ENCODE measurements at places on chromosomes 3 and 15.

DNA sequence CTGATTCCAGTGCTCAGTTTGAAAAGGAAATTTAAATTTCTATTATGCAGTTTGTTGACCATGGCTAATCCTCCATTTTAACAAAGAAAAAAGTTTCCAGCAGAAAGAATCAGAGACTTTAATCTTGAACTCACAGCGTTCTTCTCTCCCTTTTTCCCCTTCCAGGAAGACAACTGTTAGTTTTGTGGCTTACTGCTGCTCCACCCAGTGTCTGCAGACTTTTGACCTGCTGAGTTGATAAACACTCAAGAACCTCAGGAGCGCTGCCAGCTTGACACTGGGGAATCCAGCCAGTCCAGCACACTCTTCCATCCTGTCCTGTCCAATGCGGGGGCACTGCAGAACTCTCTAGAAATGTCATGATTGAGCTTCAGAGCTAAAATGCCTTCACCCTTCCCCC is 134.6 kb downstream of the LRRC28 start:
- no peak for DNase-seq

- DNase-seq = no peak
Observed at GRCh38 chr15:63420333-63420747, 38.7 kb upstream of the CA12 start.

DNA sequence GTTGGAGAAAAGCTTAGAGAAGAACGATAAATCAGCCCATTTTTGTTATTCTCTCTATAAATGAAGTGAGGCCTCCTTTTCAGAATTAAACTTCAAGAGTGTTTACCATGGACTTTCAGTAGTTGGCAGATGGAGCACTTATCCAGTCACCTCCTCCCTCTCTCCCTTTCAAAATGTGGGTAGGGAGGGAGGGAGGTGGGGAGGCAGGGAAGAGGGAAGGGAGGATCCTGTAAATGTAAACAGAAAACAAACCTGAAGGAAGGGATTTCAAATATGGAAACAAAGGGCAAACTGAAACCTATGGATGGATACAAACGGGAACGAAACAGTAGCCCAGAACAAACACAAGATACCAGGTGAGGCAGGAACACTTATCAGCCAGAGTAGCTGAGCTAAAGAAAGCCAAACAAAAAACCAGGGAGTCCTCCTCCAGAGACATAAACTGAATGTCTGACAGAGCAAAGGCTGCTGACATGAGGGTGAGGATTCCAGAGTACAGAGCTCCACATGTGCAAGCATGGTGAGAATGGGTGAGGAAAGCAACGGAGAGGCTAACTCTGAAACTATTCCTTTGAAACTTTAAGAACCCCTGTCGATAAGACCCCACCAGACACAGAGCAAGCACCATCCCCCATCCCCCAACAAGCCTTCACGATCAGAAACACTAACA is 41.0 kb upstream of the GP5 start:
- no peak for DNase-seq

DNA sequence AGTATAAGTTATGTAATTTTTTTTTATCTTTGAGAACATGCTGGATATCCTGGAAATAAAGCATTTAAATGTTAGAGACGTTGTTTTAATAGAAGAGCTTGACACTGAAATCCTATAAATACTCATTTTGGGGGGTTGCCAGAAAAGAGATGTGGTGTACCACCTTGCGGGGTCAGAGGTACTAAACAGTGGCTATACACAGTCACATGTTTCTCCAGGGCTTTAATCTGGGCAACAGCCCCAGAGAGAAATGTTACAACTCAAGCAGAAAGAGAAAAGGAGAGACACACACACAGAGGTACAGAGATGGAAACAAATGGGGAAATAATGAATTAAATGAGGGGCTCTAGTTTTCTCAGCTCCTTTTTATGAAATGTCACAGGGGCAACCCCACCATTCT is 113.8 kb downstream of the SENP2 start:
- DNase-seq = no peak

GRCh38 chr3:105853801-105854432 is 14.9 kb downstream of the CBLB start:
- DNase-seq = no peak

GRCh38 chr15:60763688-60764087 is 284.7 kb upstream of the ICE2 start:
- no peak for DNase-seq

DNA sequence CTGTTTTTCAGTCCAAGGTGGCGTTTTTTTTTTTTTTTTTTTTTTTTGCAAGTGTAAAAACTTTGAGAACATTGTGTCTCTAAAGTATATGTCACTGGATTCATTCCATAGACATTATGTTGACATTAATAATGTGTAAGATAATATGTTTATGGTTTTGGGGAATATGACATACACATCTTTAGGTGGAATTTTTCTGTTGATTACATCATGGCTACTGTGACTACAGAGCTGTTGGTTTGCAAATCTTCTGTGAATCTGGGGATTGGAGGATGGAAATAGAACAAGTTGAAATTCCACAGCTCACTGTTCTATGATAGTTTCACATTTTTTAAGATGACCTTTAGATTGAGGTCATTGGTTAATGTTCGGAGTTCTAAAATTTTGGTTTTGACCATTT is 24.4 kb upstream of the PLSCR2 start:
- DNase-seq = no peak

- no peak for DNase-seq
Observed at GRCh38 chr3:74613521-74614106, 845 bp downstream of the CNTN3 start.

- no peak for DNase-seq
Observed at GRCh38 chr15:74157868-74158827, 15.4 kb upstream of the ISLR start.

GRCh38 chr3:85005946-85006345 is 47.2 kb downstream of the CADM2 start:
- DNase-seq = no peak

DNA sequence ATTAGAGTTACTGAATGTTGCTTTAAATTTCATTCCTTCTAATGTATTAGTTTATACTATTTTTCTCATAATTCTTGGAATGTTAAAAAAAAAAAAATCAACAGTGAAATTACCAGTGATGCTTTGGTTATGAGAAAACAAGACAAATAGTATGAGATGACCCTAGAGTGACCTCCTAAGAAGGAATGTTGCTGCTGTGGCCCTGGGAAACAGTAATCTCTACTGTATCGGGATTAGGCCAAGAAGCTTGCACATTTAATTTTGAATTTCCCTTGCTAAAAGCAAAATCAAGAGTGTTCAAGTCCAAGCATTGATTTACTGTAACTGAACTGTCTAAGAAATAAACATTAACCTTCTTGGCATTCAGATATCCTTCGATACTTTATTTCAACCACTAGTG is 18.1 kb downstream of the TOPBP1 start:
- no peak for DNase-seq

GRCh38 chr3:53420831-53421230 is 73.5 kb upstream of the DCP1A start:
- no peak for DNase-seq

DNA sequence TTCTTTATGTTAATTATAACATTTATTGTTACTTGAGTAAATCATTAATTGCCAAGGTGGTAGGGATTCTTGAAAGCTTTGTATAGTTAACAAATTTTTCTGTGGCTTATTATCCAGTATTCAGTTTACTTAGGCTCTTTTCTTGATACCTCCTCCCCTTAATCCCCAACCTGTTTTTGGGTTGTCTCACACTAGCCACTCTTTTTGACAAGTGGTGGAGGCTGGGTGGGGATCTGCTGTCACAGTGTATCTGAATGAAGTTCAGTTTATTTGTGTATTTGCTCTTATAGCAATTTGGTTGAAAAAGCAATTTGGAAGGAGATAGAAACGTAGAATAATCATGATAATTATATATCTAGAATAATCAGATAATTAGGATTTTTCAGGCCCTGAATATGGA is 43.8 kb downstream of the STT3B start:
- no peak for DNase-seq

DNA sequence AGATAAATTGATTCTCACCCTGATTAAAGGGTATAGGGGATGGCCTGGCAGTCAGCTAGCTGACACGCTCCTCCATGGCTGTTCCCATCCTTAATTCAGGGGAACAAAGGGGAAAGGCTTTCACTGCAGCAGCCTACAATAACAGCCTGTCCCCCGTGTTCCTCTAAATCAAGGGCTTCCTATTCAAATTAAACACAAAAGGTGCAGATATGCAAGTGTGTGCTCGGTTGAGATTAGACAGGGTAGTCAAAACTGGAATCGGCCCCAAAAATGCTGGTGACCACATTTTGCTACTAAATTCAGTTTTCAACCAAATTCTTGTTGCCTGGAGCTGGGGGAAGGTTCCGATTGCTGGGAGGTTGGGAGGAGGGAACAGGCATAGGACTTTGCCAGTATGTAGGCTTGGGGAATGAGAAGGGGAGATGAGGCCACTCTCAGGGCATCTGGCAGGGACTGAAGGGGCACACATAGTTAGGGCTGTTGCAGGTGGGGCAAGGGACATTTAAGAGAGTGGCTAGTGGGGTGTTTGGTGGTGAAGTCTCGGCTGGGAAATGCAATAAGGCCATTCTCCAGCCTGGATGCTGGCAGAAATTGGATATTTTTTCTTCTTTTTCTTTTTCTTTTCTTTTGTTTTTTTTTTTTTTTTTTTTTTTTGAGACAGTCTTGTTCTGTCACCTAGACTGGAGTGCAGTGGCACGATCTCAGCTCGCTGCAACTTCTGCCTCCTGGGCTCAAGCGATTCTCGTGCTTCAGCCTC is 32.9 kb upstream of the CTSH start:
- DNase-seq = no peak

DNA sequence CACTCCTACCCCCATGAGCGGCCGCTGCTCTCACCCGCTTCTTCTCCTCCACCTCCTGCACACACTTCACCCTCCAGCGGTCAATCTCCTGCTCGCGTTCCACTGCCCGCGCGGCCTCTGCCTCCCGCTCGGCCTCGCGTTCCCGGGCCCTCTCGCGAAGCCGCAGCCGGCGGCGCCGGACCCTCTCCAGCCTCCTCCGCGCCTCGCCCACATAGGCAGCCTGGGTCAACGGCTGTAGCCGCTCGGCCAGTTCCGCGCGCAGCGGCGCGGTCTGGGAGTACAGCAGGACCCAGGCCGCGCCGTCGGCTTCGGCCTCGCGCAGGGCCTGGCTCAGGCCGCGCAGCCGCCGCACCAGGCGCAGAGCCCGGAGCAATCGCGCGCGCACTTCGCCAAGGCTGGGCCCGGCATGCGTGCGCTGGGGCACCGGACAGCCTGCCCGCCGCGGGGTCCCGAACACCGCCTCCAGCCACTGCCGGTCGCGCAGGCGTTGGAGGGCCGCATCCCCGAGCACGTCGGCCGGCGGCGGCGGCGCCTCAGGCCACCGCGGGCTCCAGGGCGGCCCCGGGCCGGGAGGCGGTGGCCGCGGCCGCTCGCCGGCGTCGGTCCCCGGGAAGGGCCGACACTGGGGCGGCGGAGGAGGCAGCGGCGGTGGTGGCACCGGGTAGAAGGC is 595 bp downstream of the PDCD7 start:
- DNase-seq = peak; percentile 4

DNA sequence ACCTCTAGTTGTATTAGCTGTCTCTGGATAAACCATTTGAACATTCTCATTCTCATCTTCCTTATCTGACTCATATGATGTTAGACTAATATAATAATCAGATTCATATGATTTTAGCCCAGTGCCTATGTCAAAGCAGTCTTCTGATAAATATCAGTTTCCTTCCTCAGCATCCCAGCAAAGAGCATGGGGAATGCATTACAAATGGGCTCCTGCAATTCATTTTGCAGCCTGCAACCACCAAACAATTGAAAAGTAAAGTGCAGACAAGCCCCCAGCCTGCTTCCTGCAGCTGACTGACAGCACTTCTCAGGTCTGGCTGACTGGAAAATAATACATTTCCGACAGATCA is 78.2 kb upstream of the STAC start:
- DNase-seq = no peak

DNA sequence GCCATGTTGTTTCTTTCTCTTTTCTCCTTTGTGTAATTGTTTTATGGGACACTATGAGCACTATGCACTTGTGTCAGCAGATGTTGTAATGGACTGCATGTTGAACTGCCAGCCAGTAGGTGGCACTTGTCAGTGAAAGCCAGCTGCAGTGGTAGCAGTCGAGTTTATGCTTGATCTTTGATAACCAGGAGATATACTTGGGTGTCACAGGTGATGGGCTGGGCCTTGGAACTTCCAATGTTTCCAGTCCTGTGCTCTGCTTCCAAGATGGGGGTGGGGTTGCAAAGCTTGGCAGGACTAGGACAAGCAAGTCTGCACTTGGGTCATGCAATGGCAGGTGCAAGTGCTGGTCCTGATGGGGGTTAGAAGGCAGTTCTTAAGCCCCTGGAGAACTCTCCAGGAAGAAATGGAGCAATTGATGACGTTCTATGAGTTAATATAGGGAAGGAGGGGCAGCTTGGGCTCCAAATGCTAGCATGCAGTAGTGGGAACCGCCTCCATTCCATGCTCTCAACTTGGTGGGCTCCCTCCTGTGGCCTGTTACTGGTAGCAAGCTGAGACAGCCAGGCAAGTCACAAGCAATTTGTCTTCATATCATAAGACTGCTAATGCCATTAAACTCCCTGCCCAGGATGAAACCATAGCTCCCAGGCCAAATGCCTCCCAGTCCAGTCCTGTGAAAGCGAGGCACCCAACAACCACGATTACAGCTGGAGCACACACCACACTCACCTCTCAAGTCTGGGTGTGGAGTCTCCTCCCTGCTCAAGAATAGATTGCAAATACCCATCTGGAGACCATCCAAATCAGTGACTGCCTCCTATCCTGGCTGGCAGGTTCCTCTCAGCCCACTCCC is 287.2 kb downstream of the CGGBP1 start:
- no peak for DNase-seq

DNA sequence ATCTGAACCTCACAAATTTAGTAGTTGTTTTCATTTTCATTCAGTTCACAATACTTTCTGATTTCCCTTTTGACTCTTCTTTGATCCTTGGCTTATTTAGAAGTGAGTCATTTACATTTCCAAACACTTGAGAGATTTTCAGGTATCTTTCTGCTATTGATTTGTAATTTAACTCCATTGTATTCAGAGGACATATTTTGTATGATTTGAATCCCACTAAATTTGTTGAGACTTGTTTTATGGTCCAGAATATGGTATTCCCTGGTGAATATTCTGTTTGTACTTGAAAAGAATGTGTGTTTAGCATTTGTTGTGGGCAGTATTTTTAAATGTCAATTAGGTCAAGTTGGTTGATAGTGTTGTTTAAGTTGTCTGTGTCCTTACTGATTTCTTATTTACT is 29.6 kb downstream of the FAN1 start:
- DNase-seq = no peak

GRCh38 chr3:172646439-172647015 is 64.3 kb downstream of the NCEH1 start:
- DNase-seq = no peak

DNA sequence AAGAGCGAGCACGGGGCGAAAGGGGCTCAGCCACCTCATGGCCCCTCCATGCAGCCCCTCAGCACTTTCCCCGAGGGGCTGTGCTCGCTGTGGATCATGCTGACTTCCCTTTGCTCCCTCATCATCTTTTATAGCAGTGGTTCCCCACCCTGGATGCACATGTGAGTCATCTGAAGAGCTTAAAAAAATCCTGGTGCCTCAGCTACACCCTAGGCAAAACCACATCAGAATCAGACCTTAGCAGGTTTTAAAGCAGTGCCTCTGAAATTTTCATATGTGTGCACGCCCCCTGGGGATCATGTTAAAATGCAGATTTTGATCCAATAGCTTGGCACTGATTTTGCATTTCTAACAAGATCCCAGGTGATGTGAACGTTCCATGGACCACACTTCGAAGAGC is 50.9 kb downstream of the FEM1B start:
- DNase-seq = no peak

GRCh38 chr15:58479941-58480340 is 48.1 kb downstream of the LIPC start:
- DNase-seq = no peak

GRCh38 chr3:130905551-130905950 is 11.7 kb downstream of the ATP2C1 start:
- DNase-seq = no peak
